ENCODE measurements at places on chromosomes 5 and 9. TPM values are rescaled to one million over a fixed set of nuclear protein-coding genes. Genes with fewer than 3 reads are reported as not detected.

DNA sequence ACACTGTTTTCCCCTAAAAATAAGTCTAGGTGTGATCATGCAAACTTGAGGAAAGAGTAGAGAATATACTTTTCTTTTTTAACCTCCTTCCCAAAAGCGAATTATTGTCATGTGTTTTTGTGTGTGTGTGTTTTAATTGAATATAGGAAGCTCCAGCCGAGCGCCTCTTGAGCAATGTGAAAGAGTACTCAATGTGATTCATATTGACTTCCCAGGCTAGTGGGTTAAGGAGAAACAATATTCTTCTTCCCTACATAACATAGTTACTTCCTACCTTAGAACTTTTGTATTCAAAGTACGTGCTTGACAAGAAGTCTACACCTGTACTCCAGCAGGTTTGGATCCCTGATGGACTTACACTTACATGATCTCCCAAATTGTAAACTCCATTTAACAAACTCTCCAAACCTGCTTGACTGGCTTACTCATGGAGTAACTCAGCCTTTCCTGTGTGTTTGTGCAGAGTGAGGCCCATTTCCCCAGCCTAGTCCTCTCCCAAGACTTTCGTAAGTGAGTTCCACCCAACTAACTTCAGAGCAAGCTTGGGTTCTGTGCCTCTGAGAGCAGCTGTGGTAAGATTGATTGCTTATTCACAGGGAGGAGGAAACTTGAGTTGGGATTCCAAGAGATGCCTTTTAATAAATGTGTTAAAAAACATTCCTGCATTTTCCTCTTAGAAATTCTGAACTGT is 9.3 kb downstream of the SLC28A3 start:
- no peak for DNase-seq

DNA sequence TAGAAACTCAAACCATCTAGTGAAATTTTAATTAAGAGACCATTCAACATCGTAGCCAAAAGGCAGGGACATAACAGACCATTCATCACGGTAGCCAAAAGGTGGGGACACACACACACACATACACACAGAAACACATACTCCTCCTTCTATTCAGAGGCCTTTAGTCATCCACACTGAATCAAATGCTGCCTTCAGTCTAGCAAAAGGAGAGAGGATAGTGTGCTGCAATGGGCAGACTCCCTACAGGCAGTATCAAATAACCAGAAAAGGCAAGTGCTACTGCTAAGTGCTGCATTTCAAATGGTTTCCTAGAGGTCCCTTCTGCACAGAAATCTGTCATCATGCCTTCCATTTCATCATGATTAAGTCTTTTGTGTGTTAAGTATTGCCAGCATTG is 303.9 kb downstream of the TRIM32 start:
- no peak for DNase-seq

DNA sequence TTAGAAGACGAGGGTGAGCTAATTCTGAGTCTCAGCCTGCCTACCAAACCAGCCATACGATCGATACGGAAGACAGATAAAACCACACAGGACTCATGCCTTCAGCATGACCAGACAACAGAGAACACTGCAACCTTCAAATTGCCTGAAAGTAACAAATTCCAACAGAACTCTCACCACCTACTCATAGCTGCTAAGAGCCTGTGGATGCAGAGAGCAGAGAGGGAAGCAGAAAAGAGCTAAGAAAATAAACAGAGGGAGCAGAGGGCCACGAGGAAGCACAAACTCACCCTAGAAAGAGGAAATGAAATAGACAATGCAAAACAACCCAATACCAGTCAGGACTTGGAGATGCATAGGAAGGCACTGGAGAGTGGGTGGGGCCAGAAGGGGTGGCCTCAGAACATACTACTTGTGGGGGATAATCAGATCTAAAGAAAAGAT is 86.7 kb upstream of the TAS2R1 start:
- peak; percentile 81 for DNase-seq

DNA sequence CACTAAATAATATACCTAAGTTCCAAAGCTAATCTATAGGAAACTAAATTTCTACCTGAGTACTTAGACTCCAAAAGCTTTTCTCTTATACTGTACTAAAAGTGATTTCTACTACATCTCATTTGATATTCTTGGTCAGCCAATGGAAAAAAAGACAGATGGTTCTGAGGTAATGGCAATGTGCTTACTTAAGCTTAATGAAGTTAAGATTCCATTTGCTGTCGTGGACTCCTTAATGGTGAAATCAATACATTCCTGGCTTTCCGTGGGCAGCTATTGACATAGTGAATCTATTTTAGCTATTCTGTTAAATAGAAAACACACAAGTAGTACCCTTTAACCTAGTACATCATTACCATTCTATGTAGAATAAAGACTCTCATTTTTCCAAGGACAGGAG is 1825.6 kb upstream of the CDH9 start:
- DNase-seq, result no peak

DNA sequence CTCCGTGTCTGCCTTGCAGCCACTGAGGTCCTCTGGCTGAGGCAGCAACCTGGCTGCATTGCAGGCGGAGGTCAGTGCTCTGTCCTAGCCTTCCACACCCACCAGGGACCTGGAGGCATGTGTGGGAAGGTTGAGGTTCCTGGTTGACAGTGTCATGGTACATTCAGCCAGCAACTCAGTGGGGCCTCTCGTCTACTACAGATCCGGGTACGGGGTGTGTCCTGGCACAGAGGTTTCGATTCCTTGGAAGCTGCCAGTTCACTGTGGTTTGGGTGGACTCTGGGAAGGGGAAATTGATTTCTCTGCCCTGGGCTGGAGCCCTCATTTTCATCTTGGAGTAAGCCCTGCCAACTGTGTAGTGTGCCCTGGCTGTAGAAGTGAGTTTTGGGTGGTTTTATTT is 45.1 kb downstream of the PDE8B start:
- DNase-seq, result no peak

Gene RASGRF2
- 8.5 TPM for total RNA-seq

DNA sequence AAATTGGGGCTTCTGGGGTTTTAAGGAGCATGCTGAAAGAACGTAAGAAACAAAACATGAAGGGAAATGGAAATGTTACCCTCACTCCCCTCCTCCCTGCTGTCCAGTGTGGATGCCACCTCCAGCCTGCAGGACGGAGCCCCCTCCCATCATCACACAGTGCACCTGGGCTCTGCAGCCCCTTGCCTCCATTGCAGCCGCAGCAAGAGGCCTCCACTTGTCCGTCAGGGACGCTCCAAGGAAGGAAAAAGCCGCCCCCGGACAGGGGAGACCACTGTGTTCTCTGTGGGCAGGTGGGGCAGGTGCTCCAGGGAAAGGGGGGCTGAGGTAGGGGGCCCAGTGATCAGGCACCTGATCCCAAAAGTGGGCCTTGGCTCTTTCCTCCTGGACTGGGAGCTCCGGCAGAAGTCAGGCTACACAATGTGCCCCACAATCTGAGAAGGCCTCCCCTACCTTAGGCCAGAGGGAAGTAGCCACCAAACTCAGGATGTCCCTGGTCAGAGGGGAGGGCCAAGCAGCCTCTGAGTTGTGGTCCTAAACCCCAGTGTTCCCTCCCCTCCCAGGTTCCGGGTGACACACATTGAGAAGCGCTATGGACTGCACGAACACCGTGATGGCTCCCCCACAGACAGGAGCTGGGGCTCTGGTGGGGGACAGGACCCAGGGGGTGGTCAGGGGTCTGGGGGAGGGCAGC is 2.7 kb downstream of the RELL2 start:
- DNase-seq, result no peak

Gene CCIN
- 1.1 TPM for total RNA-seq

DNA sequence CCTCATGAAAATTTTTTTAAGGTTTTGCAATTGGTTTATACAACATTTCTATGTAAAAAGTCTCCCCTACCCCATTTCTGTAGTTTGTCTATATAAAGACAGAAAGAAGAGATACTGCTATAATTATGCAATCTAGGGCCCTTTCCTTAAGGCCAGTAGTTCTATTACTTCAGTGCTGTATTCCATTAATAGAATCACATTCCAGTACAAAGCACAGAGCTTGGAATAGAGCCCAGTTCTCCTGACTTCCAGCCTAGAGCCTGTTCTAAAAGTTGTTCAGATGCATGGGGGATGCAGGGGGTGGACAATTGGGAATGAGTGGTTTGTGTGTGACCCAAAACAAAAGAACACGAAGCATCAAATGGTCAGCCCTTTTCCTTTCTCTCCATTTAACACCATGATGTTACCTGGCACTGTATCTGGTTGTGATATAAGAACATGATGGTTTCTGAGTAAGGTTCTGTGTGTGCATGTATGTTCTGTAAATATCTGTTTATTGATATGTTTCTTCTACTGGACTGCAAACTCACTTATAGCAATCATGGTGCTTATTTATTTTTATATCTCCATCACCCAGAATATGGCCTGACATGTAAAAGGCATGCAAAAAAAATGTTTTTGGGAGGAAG is 8.2 kb upstream of the GRAMD2B start:
- peak; percentile 72 for DNase-seq

DNA sequence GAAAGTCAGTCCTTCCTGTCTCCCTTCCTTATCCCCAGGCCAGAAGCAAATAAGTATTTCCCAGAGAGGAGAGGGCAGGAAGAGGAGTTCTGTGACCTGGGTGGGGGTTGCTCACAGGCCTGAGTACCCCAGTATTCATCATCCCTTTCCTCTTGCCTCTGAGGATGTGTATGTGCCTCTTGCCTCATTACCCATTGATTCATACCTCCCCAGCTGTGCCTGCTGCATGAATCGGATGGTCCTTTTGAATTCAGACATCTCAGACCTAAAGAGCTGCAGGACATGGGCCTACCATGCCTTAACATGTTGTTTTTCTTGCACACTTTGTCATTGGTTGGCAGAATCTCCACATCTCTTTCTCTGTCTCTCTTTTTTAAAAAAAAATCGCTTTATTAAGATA is 112.8 kb upstream of the SHB start:
- no peak for DNase-seq

DNA sequence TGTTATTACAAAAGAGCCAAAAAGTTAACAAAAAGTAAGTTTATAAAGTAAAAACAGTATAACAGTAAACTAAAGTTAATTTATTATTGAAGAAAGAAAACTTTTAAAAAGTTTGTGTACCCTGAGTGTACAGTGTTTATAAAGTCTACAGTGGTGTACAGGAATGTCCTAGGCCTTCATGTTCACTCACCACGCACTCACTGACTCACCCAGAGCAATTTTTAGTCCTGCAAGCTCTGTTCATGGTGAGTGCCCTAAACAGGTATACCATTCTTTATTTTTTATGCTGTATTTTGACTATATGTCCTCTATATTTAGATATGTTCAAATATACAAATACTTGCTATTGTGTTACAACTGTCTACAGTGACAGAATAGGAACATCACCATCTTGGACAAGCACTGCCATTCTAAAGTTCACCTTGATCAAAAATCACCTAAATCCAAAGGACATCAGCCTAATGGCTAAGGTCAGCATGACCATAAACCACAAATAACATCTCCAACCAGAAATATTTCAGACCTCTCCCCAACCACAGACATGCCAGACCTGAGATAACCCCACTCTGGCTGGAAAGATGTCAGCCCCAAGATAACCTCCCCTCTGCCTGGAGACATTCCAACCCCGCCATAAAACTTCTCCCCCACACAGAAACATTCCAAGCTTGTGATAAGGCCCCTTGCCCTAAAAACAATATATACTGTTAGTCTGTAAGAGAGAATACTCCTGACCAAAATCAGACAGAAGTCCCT is 56.1 kb downstream of the AGXT2 start:
- DNase-seq, result peak; percentile 41

- peak; percentile 30 for DNase-seq
Measured at GRCh38 chr9:111831371-111832108, 36.8 kb upstream of the SHOC1 start.
